ENCODE measurements at places on chromosomes 3 and 15.

- no peak for DNase-seq
Observed at GRCh38 chr15:26318689-26319088, 454.2 kb downstream of the GABRB3 start.

GRCh38 chr3:108125550-108126071 is 34.8 kb upstream of the CD47 start:
- DNase-seq, result peak; percentile 99

DNA sequence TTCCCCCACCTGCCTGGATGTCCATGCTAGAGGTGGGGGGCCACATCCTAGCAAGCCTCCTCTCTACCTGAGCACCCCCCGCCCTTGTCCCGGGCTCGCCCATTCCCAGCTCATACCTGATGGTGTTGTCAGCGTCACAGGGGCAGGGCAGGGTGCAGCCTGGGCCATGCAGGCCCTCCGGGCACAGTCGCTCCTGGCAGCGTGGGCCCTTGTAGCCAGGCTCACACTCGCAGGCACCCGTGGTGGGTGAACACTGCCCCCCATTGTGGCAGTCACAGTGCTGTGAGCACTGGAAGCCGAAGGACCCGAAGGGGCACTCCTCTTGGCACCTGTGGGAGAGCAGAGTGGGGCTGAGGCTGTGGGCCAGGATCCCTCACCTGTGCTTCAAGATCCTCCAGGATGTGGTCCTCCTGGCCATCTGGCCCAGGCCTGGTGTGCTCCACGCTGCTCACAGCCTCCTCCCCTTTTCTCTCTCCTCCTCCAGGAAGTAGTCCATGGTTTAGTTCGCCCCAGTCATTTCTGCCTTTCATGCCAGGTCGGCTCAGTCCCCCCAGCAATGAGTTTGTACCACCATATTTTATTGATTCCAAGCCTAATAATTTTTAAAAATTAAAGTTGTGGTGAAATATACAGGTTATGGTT is 95.6 kb downstream of the RAB11A start:
- DNase-seq, result no peak

- DNase-seq, result peak; percentile 94
Observed at GRCh38 chr3:108124337-108125152, 33.7 kb upstream of the CD47 start.

- DNase-seq, result no peak
Observed at GRCh38 chr3:111610612-111611054, 15.5 kb upstream of the ZBED2 start.

GRCh38 chr3:14398797-14399106 is 3.7 kb upstream of the SLC6A6 start:
- DNase-seq, result no peak

DNA sequence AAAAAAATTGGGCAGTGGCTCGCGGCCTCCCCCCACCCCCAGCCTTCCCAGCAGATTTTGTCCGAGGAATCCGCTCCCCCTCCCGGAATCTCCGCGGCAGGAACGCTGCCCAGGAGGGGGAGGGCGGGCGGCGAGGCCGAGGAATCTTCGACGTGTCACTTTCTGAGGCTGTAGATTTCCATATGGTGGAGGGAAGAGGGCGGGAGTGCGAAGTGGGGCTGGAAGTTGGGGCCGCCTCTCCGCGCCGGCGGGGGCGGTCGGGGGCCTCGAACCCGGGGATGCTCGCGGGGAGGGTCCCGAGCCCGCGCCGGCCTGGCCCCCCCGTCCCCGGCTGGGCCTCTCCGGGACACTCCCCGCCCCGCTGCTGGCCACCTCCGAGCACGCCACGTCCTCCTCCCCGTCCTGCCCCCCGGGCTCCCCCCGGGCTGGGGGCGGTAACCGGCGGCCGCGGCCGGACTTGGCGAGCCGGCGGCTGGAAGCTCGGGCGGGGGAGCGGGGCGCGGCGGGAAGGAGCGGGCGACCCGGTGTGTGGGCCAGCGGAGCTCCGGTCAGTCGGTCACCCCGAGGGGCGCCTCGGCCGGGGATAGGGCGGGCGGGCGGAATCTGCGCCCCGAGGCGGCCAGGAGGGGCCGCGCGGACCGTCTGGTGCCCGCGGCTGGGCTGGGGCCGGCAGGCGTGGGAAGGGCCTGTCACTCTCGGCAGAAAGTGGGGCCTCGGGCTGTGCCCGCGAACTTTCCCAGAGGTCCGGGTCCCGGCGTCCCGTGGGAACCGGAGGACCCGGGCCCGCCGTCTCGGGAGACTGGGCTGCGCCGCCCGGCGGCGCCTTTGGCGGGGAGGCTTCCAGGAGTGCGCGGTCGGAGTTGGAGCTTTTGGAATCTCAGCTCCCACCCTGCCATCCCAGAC is 951 bp downstream of the FNDC3B start:
- peak; percentile 40 for DNase-seq

DNA sequence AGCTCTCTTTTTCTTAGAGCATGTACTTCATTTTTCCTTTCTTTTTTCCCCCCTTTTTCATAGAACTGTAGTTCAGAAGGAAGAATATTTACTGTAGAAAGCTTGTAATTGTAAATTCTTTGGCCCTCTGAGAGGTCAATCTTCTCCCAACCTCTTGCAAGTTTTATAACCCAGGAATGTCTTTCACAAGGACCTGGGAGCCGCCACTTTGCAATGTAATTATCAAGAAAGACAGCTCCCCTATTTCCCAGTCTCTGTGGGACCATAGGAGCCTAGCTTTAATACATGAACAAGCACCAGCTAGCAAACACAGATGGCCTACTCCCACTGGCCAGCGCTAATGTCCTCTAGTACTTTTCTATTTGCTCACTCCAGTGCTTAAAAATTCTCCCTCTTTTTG is 51.4 kb downstream of the NFKBIZ start:
- no peak for DNase-seq

DNA sequence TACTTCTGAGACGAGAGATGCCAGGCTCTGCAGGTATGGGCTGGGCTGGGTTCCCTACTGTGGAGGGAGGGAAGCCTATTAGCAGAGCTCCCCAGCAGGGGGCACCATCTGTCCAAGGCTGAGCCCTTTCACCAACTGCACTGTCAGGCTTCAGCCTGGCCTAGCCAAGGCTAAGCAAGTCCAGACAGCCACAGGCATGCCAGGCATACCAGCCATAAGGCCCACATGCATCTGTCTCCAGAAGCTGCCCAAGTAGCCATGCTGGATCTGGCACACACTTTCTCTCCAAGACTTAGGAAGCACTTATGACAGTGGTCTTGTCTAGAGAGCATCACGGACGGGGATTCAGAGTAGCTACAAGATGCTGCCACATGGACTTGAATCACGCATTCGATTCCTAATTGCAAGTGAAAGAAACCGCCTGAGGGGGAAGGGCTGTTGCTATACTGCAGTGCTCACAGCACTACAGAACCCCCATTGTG is 28.3 kb downstream of the RUVBL1 start:
- DNase-seq, result peak; percentile 88

DNA sequence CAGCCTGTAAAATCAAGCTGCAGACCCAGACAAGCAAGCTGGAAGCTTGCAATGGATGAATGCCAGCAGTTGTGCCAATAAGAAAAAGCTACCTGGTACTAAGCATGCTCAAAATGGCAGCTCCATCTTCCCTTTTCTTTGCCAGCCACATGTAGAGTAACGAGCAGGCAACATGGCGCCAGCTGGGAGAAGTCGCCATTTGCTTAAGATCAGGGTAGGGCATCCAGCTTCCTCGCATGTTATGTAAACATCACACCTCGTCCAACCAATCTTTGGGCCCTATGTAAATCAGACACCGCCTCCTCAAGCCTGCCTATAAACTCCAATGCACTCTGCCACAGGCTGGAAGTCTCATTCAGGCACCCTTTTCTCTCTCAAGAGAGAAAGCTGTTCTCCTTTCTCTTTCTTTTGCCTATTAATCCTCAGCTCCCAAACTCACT is 973.9 kb downstream of the FHIT start:
- DNase-seq, result no peak

- no peak for DNase-seq
Observed at GRCh38 chr3:101200461-101200860, 119.9 kb downstream of the IMPG2 start.

DNA sequence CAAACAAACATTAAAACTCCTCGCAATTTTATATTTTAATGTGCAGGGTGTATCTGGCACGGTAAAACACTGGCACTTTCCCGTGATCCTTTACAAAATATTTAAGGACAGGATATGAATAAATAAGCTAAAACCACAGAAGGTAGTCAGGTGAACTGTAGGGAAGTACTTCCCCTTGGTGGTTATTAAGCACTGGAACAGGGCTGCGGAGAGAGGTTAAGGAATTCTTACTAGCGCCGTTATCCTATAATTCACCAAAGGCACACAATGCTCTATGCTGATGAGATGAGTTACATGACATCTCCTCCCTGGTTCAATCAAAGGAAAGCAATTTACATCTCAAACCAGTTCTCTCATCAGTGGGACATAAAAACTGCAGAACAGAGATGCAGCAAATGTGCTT is 289.8 kb downstream of the ZBTB20 start:
- DNase-seq, result no peak

DNA sequence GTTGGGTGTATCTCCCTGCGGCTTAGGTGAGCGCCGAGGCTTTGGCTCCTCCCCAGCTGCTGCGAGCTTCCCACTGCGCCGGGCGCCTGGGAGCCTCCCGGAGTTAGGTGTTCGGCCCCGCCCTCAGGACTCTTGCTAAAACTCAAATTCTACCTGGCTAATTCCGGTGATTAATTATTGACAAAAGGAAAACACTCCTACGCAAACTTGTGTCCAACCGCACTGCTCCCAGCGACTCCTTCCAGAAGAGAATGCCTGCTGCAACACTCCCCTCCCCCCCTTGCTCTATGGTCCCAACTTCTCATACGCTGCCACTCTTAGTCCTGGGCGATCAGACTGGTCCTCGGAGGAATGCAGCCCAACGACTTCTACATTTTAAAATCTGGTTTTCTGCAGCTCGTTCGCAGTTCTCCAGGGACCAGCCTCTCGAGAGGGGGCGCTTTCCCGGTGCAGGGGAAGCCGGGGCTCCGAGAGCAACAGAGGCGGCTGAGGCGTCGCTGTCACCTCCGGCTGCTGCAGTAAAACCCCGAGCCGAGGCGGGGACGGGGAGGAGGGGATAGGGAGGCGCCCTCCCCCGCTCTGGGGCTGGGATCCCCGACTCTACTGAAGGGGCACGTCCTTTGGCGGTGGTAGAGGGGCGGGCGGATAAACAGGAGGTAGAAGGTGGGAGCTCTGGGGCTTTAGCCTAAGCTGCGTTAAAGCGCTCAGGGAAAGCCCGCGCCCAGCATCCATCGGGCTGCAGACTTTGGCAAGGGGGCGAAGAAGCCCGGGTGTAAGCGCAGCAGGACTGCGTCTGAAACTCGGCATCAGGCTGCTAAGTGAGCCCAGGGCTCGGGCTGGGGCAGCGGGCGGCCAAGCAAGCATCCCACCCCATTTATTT is at the start of gene SPTSSB:
Gene SPTSSB (minus strand): TSS at position 77 of the 880 bp plus-strand sequence. CDS start 25,194 bp downstream, outside the sequence.
- peak; percentile 66 for DNase-seq

DNA sequence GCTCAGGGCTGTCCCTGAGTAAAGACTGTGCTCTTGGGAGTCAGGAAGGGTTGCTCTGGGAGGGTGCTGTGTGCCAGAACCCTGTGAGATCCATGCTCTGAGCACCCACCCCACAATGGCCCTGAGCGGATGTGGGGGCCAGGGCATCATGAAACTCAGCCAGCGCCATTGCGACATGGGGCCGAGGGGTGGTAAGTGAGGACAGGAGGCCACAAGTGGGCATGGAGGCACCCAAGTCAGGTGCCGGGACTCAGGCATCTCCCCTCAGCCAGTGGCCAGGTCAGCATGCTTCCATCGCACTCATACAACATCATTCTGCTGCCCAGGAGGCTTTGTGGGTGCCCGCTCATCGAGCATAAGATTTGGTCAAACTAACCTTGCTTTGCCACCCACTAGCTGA is 19.6 kb downstream of the ATP2B2 start:
- no peak for DNase-seq

DNA sequence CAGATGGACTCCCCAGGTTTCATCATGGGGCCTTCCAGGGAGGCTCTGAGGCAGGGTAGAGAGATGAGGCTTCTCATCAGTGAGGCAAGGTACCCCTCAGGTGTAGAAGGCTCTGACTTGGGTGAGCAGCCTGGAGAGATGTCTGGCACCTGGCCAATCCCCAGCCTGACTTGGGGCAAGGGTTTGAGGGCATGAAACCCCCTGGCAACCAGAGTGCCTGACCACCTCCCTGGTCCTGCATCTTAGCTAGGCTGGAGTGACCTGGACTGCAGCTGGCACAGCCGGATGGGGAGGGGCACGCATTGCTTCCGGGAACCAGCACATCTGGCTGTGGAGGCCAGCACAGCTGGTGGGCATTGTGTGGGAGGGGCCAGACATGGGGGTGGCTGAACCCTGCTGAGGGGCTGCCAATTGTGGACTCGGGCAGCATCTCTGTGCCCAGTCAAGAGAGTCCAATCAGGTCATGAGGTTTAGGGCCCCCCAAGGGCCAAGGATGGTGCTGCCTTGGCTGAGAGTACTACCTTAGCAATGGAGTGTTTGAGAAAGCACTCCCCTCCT is 1.9 kb downstream of the ZBTB47 start:
- no peak for DNase-seq
